Subcutaneous preadipocyte (primary cell): ENCODE measurements at places on chromosomes 5 and 9. TPM values are rescaled to one million over a fixed set of nuclear protein-coding genes. Genes with fewer than 3 reads are reported as not detected.

The HNRNPA0 gene
- 9.9 and 13.9 TPM in 2 replicates for total RNA-seq

The ZFP2 gene
- 0.20 and 0.37 TPM in 2 replicates for total RNA-seq

The FAM13B gene
- 15.8 and 20.1 TPM in 2 replicates for total RNA-seq

The TMC1 gene
- 0.37 and 0.59 TPM in 2 replicates for total RNA-seq

The SEC61B gene
- 77.8 and 87.8 TPM in 2 replicates for total RNA-seq

The PRDM9 gene
- not detected in 2 replicates for total RNA-seq
